ENCODE measurements at places on chromosomes 2 and 18. TPM values are rescaled to one million over a fixed set of nuclear protein-coding genes. Genes with fewer than 3 reads are reported as not detected.

The TUBA3E gene
- total RNA-seq = not detected

The CEBPZOS gene
- total RNA-seq = 18.4 TPM

The MOGAT1 gene
- not detected for total RNA-seq

The DTNA gene
- 3.4 TPM for total RNA-seq

The KCNG2 gene
- not detected for total RNA-seq

The DNER gene
- 2.6 TPM for total RNA-seq

The ABCG5 gene
- not detected for total RNA-seq

The TWIST2 gene
- 0.20 TPM for total RNA-seq
